ENCODE measurements at places on chromosomes 16 and 17. TPM values are rescaled to one million over a fixed set of nuclear protein-coding genes. Genes with fewer than 3 reads are reported as not detected.

Gene CCL7
- not detected for total RNA-seq

Gene KRT12
- total RNA-seq, result not detected

Gene SDR42E2
- 0.19 TPM for total RNA-seq

Gene CNTROB
- 62.6 TPM for total RNA-seq

Gene BICDL2
- 0.30 TPM for total RNA-seq

GRCh38 chr17:80679816-80680215 lies 135.2 kb downstream of the RPTOR start:
- H3K27ac ChIP-seq, result peak overlapping the region; percentile 76
- H3K4me3 ChIP-seq, result peak overlapping the region; percentile 59
- H3K27me3 ChIP-seq, result no peaks in the 10 kb centered on the region
- peaks cover 59% of the 10 kb centered on the region for H3K4me1 ChIP-seq
- DNase-seq, result no peak

GRCh38 chr16:27272076-27272475 lies 3.5 kb upstream of the NSMCE1 start:
- H3K4me1 ChIP-seq, result peaks cover 88% of the 10 kb centered on the region
- no peaks in the 10 kb centered on the region for H3K27me3 ChIP-seq
- H3K27ac ChIP-seq, result peak overlapping the region; percentile 92
- no peak for DNase-seq

- H3K27me3 ChIP-seq, result no peaks in the 10 kb centered on the region
- H3K4me1 ChIP-seq, result peaks cover 71% of the 10 kb centered on the region
- no peak for DNase-seq
- no peak overlapping the region for H3K4me3 ChIP-seq
- no peak overlapping the region for H3K27ac ChIP-seq
- peaks cover 14% of the 10 kb centered on the region for H3K36me3 ChIP-seq
These were observed 215.8 kb upstream of the CHMP6 start for GRCh38 chr17:80775863-80776262.

GRCh38 chr16:84482001-84482891 lies 22.2 kb downstream of the MEAK7 start:
- no peaks in the 10 kb centered on the region for H3K27me3 ChIP-seq
- DNase-seq, result no peak
- no peak overlapping the region for H3K4me3 ChIP-seq
- H3K4me1 ChIP-seq, result peaks cover 9% of the 10 kb centered on the region
- H3K36me3 ChIP-seq, result no peaks in the 10 kb centered on the region

- no peaks in the 10 kb centered on the region for H3K27me3 ChIP-seq
- peaks cover 18% of the 10 kb centered on the region for H3K36me3 ChIP-seq
- peak; percentile 33 for DNase-seq
- peak overlapping the region; percentile 45 for H3K4me3 ChIP-seq
- H3K4me1 ChIP-seq, result peaks cover 75% of the 10 kb centered on the region
These were observed 27.2 kb downstream of the CLEC16A start for GRCh38 chr16:10971560-10971961.

GRCh38 chr17:58535431-58535830 lies 21.0 kb upstream of the MTMR4 start:
- H3K27me3 ChIP-seq, result peaks cover 42% of the 10 kb centered on the region
- no peak overlapping the region for H3K4me3 ChIP-seq
- no peak overlapping the region for H3K27ac ChIP-seq
- no peak for DNase-seq

DNA sequence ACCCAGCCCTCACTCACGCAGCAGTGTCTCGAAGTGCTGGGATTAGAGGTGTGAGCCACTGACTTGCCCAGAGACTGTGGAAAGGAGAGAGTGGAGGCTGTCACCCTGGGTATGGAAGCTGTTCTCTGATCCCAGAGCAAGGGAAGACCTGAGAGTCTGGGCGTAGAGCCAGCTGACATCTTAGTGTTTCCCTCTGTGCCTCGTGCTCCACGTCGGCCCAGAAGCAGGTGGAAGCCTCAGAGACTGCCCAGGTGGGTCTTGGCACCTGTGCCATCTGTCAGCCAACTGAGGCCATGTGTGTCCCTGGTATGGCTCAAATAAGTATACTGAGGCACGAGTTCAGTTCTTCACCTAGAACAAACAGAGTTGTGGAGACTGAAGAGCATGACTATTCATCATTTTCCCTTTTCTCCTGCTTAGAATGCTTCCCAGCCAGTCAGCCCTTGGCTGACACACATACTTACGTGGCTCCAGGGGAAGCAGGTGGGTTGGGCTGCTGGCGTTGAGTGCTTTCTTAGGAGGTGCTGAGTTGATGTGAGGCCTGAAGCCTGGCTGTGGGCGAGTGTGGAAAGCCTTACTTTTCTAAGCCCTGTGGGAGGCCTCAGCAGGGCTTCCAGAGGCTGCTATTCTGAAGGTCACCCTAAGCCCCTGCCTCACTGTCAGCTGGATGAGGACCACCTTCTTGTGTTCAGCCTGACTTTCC lies 8.1 kb downstream of the CTRL start:
- no peaks in the 10 kb centered on the region for H3K36me3 ChIP-seq
- H3K27me3 ChIP-seq, result no peaks in the 10 kb centered on the region
- peaks cover 17% of the 10 kb centered on the region for H3K4me1 ChIP-seq
- no peak overlapping the region for H3K4me3 ChIP-seq
- DNase-seq, result no peak

- H3K27ac ChIP-seq, result no peak overlapping the region
- peaks cover 8% of the 10 kb centered on the region for H3K36me3 ChIP-seq
- H3K4me1 ChIP-seq, result peaks cover 7% of the 10 kb centered on the region
- H3K4me3 ChIP-seq, result no peak overlapping the region
- H3K27me3 ChIP-seq, result no peaks in the 10 kb centered on the region
These were observed 32.5 kb downstream of the RANBP10 start for GRCh38 chr16:67773569-67774456.

DNA sequence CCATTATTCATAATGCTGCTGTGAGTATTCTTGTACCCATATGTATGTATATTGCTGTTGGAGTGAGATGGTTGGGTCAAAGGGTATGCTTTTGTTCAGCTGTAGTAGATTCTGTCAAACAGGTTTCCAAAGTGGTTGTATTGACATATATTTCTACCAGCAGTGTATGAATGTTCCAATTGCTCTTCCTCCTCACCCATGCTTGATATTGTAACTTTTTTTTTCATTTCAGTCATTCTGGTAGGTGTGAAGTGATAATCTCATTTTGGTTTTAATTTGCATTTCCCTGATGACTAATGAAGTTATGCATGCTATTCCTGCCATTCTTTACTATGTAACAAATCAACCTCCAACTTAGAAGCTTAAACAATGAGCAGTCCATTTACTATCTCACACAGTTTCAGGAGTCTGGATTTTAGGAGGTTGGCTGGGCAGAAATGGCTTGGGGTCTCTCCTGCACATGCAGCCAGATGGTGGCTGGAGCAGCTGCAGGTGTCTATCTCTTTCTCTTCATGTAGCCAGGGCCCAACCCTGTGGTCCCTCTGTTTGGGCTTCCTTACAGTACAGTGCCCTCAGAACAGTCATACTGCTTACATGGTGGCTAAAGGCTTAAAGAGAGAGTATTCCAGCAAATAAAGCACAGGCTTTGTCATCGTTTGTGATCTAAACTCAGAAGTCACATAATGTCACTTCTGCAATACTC lies 21.2 kb downstream of the ERAL1 start:
- H3K36me3 ChIP-seq, result peaks cover 14% of the 10 kb centered on the region
- H3K27me3 ChIP-seq, result no peaks in the 10 kb centered on the region
- H3K4me1 ChIP-seq, result peaks cover 67% of the 10 kb centered on the region
- peak overlapping the region; percentile 30 for H3K27ac ChIP-seq
- peak overlapping the region; percentile 27 for H3K4me3 ChIP-seq

DNA sequence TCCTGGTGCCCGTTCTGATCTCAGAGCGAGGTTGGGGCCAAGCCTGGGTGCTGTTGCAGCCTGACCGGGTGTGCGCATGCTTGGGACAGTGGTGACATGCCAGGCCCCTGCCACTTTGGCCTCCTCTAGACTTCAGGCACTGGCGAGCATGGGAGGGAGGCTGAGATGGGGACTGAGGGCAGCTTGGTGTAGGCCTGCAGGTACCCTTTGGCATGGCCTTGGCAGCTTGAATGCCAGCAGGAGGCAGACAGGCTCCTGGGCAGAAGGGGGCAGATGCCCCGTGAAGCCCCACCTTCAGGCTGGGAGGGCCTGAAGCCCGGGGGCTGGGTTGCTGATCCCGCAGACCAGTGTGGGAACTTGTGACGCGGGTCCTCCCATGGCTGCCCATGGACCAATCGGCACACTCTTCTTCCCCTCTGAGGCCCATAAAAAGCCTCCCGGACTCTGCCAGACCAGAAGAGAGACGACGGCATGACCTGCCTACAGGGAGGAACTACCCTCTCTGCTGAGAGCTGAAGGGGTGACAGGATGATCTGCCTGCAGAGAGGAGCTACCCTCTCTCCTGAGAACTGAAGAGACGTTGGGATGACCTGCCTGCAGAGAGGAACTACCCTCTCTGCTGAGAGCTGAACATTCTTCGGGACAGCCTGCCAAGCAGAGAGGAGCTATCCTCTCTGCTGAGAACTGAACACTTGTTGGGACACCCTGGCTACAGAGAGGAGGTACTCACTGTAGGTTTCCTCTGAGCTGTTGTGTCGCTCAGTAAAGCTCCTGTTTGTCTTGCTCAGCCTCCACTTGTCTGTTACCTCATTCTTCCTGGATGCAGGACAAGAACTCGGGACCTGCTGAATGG lies 17.5 kb downstream of the RHOT1 start:
- H3K4me1 ChIP-seq, result peaks cover 13% of the 10 kb centered on the region
- H3K36me3 ChIP-seq, result no peaks in the 10 kb centered on the region
- no peak for DNase-seq

- H3K27ac ChIP-seq, result no peak overlapping the region
- no peak overlapping the region for H3K4me3 ChIP-seq
- no peaks in the 10 kb centered on the region for H3K36me3 ChIP-seq
- H3K27me3 ChIP-seq, result no peaks in the 10 kb centered on the region
These were observed 62.6 kb downstream of the ZFHX3 start for GRCh38 chr16:72985148-72985941.

DNA sequence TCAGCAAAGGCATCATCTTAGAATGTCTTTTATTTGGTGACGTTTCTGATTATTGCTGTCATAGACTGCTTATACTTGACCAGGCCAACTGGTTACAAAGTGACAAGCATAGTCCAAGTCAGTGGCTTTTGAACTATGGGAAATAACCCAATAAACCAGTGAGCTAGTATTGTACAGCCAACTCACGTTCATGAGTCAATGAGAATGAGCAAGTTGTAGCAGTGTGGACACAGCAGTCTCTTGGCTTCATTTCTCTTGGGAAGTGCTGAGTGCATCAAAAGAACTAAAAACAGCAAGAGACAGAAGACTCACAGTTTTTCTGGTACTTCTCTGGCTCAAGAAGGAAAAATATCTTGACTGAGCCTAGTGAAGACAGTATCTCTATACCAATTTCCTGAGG lies 36.9 kb upstream of the CRISPLD2 start:
- H3K36me3 ChIP-seq, result peaks cover 4% of the 10 kb centered on the region
- H3K4me1 ChIP-seq, result no peaks in the 10 kb centered on the region
- no peak overlapping the region for H3K4me3 ChIP-seq
- H3K27ac ChIP-seq, result no peak overlapping the region
- H3K27me3 ChIP-seq, result no peaks in the 10 kb centered on the region

GRCh38 chr17:79968116-79968515 lies 67.6 kb downstream of the TBC1D16 start:
- no peak overlapping the region for H3K4me3 ChIP-seq
- H3K36me3 ChIP-seq, result no peaks in the 10 kb centered on the region
- H3K27ac ChIP-seq, result no peak overlapping the region
- H3K4me1 ChIP-seq, result no peaks in the 10 kb centered on the region

DNA sequence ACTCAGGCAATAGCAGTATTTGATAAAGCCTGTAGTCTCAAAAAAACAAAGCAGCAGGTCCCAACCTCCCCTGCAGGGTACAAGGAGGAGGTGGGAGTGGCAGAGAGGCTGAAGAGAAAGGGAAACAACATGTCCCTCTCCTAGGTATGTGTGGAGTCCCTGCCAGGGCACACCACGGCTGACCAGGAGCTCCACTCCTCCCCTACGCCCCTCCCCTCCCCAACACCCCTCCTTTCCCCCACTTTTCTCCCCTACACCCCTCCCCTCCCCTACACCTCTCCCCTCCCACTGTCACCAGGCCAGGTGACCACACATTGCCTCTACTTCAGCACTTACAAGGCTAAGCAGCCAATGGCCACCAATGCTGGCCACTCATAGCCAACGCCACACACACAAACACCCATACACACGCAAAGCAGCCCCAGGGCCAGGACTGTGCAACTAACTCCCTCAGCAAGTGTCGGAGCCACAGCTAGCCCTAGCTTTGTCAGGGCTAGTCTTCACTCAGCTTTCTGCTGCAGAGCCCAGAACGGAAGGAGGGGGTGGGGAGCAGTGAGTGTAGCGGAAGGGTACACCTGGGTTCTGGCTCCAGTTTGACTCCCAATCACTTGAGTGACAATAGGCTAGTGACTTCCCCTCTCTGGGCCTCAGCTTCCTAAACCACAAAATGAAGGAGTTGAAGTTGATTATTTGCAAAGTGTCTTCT lies 8.2 kb downstream of the CAVIN1 start:
- H3K36me3 ChIP-seq, result no peaks in the 10 kb centered on the region
- H3K27ac ChIP-seq, result peak overlapping the region; percentile 7
- H3K27me3 ChIP-seq, result no peaks in the 10 kb centered on the region
- DNase-seq, result peak; percentile 74

DNA sequence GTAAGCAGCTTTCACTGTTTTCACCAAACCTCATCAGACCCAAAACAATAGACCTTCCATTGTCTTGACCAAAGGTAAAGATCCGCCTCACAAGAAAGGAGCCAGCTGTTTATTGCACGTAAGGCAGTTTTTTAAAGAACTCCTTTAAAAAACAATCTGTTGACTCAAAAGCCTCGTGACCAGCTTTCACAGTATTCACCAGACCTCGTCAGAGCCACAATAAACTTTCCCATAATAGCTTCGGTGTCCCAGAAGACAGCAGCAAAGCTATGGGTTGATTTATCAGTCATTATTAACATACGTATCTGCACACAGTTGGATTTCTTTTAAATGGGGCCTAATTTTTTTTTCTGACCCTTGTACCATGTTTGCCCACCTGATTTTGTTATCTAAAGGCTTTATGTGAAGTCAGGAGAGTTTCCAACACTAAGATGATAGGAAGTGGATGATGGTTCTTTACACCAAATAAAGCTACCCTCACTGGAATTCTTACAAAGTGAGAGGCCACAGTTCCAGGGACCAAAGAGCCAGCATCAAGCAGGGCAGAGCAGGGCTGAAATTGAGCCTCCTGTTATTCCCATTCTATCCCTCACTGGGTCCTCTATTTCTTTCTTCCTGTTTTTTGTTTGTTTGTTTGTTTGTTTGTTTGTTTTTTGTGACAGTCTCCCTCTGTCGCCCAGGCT lies 17.6 kb upstream of the HELZ start:
- no peak overlapping the region for H3K4me3 ChIP-seq
- no peak for DNase-seq
- no peaks in the 10 kb centered on the region for H3K27me3 ChIP-seq
- peaks cover 30% of the 10 kb centered on the region for H3K4me1 ChIP-seq
